ENCODE measurements at places on chromosomes 4 and X. TPM values are rescaled to one million over a fixed set of nuclear protein-coding genes. Genes with fewer than 3 reads are reported as not detected.

DNA sequence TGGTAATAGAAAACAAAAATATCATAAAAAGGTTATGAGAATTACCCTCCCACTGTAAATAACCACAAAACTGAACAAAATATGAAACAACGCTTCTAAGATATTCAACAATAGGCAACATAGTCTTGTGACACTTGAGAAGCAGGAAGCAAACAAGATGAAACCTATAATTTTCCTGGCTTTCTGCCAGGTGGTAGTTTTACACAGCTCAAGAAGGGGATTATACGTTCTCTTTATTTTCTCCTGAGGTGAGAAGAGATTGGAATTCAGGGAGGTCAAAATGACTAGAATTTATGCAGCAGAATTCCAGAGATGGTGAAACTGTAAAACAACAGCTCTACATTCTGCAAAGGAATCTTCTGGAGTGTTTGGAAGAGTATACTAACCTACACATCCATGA lies 186.0 kb downstream of the HHIP start:
- no peak for DNase-seq

GRCh38 chrX:144722307-144722706 lies 525.0 kb upstream of the SPANXN1 start:
- no peak for DNase-seq

DNA sequence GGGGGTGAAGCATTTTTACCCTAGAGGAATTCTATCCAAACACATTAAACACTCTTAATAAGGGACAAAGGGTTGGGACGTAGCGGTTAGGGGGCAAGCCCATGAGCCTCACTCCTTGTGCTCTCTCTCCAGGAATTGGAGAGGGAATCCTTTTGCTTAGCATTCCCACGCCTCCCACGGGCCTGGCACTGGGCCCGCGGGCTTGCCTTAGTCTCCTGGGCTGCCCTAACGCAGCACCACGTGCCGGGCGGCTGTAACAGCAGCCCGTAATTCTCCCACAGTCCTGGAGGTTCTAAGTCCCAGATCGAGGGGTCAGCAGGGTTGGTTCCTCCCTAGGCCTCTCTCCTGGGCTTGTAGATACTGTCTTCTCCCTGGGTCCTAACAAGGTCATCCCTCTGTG lies 67.5 kb downstream of the TBL1X start:
- no peak for DNase-seq

- no peak for DNase-seq
Measured at GRCh38 chrX:112391313-112391712, 288.4 kb downstream of the LHFPL1 start.

GRCh38 chrX:108299704-108300103 lies 138.5 kb downstream of the COL4A6 start:
- no peak for DNase-seq

- DNase-seq = no peak
Measured at GRCh38 chr4:72442715-72443114, 126.3 kb downstream of the ADAMTS3 start.

GRCh38 chr4:153383131-153383530 lies 38.6 kb downstream of the MND1 start:
- no peak for DNase-seq

- DNase-seq = no peak
Measured at GRCh38 chr4:176752191-176752749, 40.5 kb downstream of the VEGFC start.

GRCh38 chr4:82614838-82615449 lies 53.2 kb upstream of the TMEM150C start:
- no peak for DNase-seq

- DNase-seq = no peak
Measured at GRCh38 chrX:39238006-39238405, 436.7 kb downstream of the MID1IP1 start.

DNA sequence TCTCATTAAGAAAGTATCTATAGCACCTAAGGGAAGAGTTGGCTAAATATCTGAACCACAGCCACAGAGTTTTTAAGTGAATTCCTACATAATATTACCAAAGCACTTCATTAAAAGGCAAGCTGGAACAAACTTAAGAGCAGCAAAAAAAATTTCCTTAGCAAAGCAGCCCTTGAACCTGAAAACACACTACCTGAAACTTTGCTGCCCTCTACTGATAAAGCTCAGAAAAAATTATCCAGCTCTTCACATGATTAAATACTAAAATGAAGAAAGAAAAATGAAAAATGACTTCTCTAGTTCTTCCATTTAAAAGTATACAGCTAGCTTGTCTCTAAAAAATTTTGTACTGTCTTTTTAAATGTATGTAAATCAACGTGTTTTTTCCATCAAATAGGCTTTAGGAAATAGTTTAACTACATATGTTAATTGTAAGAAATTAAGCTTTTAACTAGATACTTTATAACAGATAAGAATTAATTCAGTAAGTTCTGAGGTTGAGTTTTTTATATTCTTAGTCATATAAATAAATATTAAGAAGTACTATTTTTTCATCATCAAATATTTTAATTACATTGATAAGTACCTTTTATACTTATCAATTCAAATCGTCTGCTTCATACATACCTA lies 156.1 kb downstream of the STPG2 start:
- DNase-seq = peak; percentile 28

DNA sequence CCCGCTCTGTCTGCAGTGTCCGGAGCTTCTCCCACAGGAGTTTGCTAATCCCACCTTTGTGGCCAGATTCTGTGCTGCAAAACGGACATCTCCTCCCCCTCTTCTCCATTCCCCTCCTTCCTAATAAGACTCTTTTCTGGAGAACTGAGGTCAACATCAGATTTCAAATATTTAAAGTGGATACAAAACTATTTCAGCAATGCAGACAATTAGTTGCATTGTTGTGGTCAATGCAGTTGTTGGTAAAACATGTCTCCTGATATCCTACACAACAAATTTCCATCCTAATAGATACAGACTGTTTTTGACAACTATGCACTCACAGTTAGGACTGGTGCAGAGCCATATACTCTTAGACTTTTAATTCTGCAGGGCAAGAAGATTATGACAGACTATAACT lies 5.1 kb upstream of the MCUB start:
- no peak for DNase-seq

DNA sequence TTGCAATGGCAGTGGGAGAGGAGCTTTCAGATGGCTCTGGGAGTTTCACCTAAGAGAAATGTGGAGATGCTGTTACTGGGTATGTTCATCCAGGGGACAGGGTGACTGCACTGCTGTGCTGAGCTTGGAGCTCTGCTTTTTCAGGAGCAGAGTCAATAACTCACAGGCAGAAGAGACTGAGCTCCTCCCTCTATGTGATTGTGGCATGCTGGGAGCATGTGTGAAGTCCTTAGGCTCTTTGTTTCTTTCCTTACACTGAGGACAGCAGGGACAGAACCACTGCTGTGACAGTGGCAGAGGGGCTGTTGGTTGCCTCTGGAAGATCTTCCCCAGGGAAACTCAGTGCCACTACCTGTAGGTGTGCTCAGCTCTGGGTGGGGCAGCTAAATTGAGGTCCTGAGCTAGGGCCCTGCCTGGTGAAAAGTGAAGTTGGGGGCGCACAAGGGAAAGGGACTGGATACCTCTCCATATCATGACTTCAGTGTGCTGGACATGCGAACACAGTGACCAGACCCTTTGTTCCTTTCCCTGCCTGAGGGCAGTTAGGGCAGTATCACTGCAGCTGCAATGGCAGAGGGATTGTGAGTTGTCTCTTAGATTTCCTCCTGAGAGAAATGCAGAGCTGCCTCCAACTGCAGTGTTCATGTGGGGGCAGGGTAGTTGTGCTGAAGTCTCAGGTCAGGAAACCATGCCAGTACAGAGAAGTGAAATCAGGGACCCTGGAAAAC lies 156.7 kb downstream of the TENT5D start:
- no peak for DNase-seq

DNA sequence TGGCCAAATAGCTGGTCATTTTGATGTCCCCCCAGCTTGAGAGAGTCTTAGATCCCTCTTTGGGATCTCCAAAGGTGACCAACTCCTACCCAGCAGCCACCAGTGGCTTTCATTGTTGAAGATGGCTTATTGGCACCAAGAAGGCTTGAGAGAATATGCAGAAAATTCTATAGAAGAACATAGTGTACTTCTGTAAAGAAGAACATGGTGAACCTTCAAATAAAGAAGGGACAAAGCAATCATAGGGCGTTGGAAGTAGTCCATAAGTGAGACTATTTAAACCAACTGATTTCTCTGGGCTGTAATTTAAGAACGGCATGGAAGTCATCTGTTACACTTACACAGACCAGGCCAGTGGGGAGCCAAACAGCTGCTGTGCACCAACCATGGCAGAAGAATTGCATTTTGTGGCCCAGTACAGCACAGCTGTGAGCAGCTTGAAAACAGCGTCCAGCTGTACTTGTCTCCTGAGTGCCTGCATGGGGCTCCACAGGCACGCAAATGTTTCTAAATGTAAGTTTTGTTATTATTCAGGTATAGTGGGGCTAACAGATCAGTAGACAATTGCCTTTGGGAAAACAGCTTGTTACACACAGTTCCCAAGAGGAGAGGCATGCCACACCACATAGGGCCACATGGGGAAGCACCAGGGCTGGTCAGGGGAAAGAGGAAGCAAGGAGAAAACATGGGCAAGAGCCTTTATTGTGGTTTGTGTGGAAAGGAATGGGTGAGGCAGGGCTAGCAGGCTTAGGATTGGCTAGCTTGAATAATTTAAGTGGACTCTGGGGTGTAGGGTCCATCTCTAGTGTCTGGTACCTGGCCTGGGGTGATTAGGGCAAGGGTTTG lies 125.0 kb downstream of the ARHGAP6 start:
- DNase-seq = no peak

DNA sequence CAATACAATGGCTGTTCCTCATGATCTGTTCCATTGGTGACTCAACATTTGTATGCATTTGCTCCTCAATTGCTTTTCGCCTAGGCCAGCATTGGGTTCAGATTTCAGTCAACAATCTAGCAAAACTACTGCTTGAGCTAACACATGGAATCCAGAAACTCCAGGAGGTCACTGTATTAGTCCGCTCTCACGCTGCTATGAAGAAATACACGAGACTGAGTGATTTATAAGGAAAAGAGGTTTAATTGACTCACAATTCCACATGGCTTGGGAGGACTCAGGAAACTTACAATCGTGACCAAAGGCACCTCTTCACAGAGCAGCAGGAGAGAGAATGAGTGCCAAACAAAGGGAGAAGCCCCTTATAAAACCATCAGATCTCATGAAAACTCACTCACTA lies 67.1 kb downstream of the RXFP1 start:
- no peak for DNase-seq

- no peak for DNase-seq
Measured at GRCh38 chrX:55451141-55451540, 786 bp upstream of the MAGEH1 start.

- no peak for DNase-seq
Measured at GRCh38 chr4:56200275-56200674, 187.0 kb downstream of the AASDH start.

DNA sequence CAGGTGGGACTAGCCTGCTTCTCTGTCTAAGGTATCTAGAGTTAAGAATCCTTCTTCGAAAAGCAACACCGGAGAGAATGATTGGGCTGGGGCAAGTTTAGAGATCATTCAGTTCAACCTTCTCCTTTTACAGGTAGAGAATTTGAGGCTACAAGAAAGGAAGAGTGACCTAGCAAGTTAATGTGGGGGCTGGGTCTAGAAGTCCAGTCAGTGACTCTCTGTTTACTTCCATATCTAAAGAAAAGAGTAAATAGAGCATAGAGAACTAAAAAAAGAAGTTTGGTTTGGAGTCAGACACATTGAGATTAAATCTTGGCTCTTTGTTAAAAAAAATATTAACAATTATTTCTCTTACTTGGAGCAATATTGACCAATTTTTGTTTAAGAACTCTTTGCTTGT lies 64.1 kb upstream of the NPNT start:
- no peak for DNase-seq

- no peak for DNase-seq
Measured at GRCh38 chr4:176571206-176571605, 221.5 kb downstream of the VEGFC start.

- DNase-seq = no peak
Measured at GRCh38 chrX:151633157-151633556, 62.1 kb upstream of the PRRG3 start.

DNA sequence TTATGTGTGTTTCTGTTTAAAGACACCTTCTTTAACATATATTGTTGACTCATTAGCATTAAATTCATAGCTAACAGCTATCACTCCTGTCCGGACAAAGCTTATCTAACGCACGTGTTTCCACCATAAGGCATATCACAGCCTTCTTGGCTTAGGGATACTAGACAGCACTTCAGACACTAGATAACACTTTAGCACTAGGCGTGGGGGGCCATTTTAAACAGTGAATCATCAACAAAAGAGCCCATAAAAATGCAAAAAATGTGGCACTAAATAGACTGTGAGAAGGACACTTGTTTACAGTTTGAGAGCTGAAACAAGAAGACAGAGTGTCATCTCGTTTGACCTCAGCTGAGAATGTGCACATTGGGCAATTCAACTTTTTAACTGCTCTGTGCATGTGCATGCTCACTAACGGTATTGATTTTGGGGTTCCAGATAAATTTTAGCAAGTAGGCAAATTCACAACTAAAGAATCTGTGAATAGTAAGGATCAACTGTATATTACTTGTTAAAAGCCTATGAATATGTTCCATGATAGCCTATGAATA lies 58.9 kb upstream of the RAI2 start:
- DNase-seq = no peak

DNA sequence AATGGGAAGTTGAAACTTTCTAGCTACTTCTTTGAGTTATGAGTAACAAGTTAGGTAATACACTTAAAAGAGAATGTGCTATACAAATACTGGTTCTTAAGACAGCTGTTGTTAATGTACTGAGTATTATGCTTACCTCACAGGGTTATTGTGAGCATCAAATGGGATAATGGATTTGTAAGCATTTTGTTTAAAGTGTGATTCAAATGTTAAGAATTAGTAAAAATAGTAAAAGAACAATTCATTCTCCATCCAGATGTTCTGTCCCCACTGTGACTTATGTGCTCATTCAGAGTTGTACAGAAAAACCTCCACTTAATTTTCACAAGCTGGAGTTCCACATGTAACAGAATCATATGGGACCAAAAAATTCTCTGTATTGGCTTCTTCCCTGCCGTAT lies 63.6 kb downstream of the AR start:
- no peak for DNase-seq

- no peak for DNase-seq
Measured at GRCh38 chr4:184782731-184783373, 42.9 kb downstream of the ACSL1 start.

GRCh38 chr4:52260514-52261210 lies 209.6 kb downstream of the SPATA18 start:
- DNase-seq = no peak

- DNase-seq = peak; percentile 85
Measured at GRCh38 chr4:73450398-73451004, 14.5 kb downstream of the AFP start.

Gene RENBP
- total RNA-seq = 13.5 TPM

Gene RAB41
- total RNA-seq = not detected

Gene TRIM60
- total RNA-seq = not detected

Gene DBET
- not detected for total RNA-seq

Gene CPZ
- not detected for total RNA-seq

Gene CDKL2
- 1.8 TPM for total RNA-seq

Gene TLR6
- 6.2 TPM for total RNA-seq

Gene DOK7
- total RNA-seq = 20.7 TPM

Gene BEND4
- not detected for total RNA-seq

Data from Caki2 (cell line).